ENCODE measurements at places on chromosomes 4 and X. TPM values are rescaled to one million over a fixed set of nuclear protein-coding genes. Genes with fewer than 3 reads are reported as not detected.

GRCh38 chr4:23861897-23862296, 27.9 kb downstream of the PPARGC1A start:
- DNase-seq, result no peak

DNA sequence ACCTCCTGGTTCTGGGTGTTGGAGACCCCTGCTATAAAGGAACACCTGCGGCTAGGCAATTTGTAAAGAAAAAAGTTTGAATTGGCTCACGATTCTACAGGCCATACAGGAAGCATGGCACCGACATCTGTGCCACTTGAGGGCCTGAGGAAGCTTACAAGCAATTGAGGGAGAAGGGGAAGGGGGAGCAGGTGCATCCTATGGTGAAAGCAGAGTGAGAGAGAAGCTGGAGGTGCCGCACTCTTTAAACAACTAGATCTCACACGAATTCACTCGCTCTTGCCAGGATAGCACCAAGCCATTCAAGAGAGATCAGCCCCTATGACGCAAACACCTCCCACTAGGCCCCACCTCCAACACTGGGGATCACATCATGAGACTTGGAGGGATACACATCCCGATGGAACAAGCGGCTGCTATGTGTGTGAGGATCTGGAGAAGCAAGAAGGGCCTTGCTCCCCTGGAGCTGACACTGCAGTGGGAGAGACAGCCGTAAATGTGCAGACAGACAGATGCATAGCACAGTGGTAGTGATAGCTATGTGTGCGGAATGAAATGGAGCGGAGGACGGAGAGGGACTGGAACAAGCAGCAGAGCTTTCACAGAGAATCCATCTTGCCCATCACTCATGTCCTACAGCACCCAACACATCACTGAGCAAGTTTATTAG, 60.7 kb upstream of the HELT start:
- DNase-seq, result no peak

GRCh38 chr4:142356118-142356759, 489.9 kb downstream of the INPP4B start:
- no peak for DNase-seq

GRCh38 chr4:122922877-122923511, 597 bp upstream of the NUDT6 start:
- DNase-seq, result peak; percentile 83

- DNase-seq, result no peak
Observed at GRCh38 chrX:68751372-68751771, 77.4 kb upstream of the EFNB1 start.

GRCh38 chr4:86089781-86090323, 270.0 kb downstream of the MAPK10 start:
- DNase-seq, result peak; percentile 4

DNA sequence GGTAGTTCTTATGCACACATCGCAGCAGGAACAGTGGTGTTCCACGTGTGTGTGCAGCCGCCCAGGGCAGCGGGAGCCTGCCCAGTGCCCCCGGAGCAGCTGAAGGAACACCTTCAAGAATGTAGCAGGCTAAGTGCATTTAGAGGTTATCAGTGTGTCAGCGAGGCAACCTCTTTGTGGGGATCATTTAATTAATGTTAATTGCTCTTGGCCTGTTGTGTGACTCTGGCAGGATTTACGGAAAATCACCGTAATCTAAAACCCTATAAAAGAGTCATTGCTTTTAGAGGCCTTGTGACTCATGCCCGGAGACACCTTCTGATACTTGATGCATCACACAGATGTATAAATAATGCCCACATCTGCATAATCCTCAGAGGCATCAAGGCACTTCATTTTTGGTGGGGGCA, 47.3 kb upstream of the GATB start:
- no peak for DNase-seq

DNA sequence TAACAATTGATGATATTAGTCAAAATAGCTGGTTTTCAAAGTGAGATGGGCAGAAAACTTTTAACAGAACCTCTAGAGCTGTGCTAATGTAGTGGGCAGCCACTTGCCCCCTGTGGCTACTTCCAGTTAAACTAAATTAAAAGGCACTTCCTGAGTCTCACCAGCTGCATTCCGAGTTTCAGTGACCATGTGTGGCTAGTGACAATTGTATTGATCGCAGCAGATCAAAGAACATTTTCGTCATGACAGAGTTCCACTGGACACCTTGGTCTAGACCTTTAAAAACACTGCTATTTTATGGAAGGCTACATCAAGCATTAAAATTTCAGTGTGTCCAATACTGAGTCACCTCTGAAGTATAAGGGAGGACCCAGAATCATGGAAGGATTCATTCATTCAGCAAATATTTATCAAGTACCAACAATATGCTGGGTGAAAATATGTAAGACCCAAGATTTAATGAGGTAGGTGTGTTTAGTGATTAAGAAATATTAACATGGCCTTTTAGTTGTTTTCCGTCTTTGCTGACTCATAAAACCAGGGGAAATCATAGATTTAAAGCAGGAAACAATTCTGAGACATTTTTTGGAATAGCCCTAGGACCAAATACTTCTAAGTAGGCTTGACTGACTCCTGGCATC, 5.1 kb upstream of the FAT1 start:
- DNase-seq, result no peak

- DNase-seq, result no peak
Observed at GRCh38 chr4:12211636-12212035, 782.9 kb upstream of the HS3ST1 start.

- no peak for DNase-seq
Observed at GRCh38 chrX:51891821-51892551, 1.4 kb upstream of the MAGED1 start.

DNA sequence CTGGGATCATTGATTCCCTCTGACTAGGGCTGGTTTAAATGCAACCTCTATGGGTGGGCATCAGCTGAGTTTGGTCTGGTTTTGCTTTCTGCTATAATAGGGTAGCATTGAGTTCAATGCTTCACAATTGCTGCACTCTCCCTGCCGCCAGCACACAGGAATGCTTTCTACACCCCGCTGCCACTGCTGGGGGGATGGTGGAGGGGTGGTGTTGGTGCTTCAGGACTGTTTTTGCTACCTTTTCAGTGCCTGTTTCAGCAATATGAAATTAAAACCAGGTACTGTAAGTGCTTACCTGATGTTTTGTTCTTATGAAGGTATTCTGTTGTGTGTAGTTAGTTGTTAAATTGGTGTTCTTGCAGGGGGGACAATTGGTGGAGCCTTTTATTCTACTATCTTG, 67.7 kb downstream of the GNL3L start:
- no peak for DNase-seq

GRCh38 chrX:24241822-24242648, 71.8 kb downstream of the SUPT20HL2 start:
- no peak for DNase-seq

- DNase-seq, result no peak
Observed at GRCh38 chr4:51884055-51884454, 41.1 kb downstream of the DCUN1D4 start.

- no peak for DNase-seq
Observed at GRCh38 chr4:56630876-56631666, 50.0 kb downstream of the HOPX start.

DNA sequence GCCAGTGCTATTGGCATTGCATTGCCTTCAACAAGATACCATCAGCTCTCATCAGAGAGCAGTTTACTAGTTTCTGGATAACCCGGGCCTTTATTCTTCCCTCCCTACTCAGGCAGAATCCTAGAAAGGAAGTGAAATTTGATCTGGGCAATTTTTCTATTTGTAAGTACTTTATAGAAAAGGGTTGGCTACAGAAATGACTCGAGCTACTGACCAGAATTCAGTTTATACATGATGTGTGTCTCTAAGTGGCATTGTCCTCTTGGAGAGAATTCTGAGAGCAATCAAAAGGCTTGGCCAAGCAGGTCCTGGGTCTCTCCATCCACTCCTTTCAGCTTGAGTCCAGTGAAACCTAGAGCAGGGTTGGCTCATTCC, 192.7 kb upstream of the LEF1 start:
- DNase-seq, result no peak

- DNase-seq, result no peak
Observed at GRCh38 chrX:120459309-120459708, 9.8 kb downstream of the LAMP2 start.

- no peak for DNase-seq
Observed at GRCh38 chrX:108734426-108734825, 1.9 kb downstream of the IRS4 start.

DNA sequence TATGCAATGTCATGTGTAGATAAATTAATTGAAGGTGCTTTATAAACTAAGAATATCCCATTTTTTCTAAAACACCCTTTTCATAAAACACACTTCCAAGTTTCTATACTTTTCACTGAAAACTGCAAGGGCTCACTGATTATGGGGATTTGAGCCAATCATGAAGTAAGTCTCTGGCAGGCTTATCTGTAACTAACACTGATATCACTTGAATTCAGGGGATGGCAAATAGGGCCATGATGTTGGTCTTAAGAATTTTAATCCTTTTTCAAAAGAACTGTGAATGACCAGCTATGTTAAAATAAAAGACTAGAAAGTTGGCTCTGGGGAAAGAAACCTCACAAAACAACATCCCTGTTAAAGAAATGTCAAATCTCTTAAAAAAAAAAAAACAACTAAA, 13.0 kb upstream of the SEC24D start:
- no peak for DNase-seq

- DNase-seq, result no peak
Observed at GRCh38 chr4:2339458-2340271, 77.8 kb upstream of the MXD4 start.

GRCh38 chr4:38283724-38284123, 323.5 kb downstream of the PTTG2 start:
- no peak for DNase-seq

DNA sequence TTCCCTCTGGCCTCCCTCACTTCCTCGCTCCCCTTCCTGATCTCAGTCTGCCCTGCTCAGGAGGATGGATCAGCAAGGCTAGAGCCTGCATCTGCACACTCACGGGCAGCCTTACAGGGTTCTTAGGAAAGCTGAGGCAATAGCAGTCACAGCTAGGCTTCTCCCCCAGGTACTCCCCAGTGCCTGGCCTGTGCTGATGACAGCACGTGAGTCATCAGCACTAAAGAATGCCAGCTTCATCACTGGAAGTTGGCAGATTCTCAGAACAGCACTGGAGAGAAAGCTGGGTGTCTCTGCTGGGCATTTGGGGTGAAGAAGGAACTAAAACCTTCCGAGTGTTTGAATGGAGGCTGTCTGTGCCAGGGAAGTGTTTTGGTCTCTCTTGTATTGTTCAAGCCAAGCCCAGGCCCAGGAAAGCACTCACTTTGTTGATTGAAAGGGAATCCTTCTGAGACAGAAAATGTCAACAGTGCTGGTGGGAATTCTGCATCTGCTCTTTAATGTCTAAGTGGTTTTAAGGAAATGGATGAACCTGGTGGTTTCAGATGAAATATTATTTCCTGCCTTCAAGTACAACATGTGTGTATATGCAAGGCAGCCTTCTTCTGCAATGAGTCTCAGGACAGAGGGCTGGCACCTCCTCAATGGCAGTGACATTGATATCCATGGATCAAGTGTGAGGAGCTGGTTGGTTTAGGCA, 73.0 kb upstream of the SCOC start:
- DNase-seq, result peak; percentile 17

GRCh38 chrX:9797384-9798360, 11.4 kb downstream of the SHROOM2 start:
- DNase-seq, result no peak

DNA sequence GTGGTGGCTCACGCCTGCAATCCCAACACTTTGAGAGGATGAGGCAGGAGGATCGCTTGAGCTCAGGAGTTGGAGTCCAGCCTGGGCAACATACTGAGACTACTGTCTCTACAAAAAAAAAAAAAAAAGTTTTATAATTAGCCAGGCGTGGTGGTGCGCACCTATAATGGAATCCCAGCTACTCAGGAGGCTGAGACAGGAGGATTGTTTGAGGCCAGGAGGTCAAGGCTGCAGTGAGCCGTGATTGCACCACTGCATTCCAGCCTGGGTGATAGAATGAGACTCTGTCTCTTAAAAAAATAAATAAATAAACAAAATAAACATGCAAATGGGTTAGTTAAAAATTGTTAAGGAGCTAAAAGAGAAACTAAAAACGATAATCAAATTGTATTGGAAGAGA, 7.7 kb downstream of the GLOD5 start:
- DNase-seq, result no peak

DNA sequence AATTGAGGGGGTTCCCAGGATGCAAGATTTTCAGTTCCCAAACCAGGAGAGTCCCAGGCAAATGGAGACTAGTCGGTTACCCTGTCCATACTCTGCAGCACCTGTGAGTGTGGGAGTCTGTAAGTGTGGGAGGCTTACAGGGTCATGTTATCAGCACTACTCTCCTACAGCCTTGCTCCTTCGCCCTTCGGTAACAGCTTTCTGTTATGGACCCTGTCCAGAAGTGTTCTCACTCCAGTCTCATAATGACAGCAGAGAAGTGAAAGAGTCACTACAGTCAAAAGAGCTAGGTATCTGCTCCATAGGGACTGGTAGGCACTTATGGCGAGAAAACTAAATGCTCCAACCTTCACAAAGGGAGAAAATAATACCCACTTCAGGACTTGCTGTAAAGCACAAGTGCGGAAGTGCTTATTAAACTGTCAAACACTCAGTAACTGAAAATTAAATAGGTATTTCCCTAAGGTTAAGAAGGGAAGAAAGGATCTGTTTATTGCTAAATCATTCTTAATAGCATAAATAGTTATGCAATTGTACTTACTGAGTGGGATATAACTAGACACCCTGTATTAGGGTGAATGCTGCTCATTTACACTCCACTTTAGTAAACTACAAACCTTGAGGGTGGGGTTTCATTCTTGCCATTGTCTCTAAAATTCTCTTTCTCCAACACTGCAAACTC, 2.7 kb upstream of the ADH7 start:
- DNase-seq, result no peak

GRCh38 chrX:115399306-115399705, 109.8 kb downstream of the LUZP4 start:
- DNase-seq, result no peak

DNA sequence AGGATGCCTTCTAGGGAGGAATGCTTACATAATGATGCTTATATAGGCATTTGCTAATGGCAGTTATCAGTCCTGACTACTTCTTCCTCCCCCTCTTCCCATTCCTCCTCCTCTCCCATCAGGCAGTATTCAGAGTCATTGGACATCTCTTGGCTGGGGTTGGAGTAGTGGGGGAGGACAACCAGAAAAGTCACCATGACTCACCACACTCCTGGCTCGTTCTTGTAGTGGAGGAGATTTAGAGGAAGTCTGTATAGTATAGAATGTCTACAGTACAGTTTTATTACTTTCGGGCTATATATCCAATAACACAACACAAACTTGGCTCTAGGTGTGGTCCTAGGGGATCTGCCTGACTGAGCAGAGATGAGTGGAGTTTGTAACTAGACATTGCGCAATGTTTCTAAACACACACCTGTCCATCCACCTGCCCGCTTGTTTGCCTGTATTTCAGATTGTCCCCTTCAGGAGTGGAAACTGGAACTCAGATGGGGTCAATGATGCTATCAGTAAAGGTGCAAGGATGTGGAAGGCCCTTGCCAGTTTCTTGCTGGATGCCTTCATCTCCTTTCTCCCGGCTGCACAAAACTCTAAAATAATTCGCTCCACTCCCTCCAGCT, 27.9 kb upstream of the KIAA1210 start:
- DNase-seq, result no peak

- DNase-seq, result peak; percentile 91
Observed at GRCh38 chrX:10119399-10119990, 37.3 kb upstream of the CLCN4 start.

ZNF732 gene
- polyA plus RNA-seq, result not detected

SSX2 gene
- polyA plus RNA-seq, result not detected

INTS6L gene
- 1.4 TPM for polyA plus RNA-seq

SPANXN3 gene
- polyA plus RNA-seq, result not detected

NPY2R gene
- not detected for polyA plus RNA-seq

EDNRA gene
- 1.6 TPM for polyA plus RNA-seq

PLAC8 gene
- polyA plus RNA-seq, result 47.6 TPM

GAGE12F gene
- not detected for polyA plus RNA-seq

TMPRSS11E gene
- polyA plus RNA-seq, result 0.31 TPM

ERAS gene
- polyA plus RNA-seq, result not detected

FREM3 gene
- polyA plus RNA-seq, result 0.03 TPM

SUPT20HL2 gene
- polyA plus RNA-seq, result not detected

NSD2 gene
- 9.4 TPM for polyA plus RNA-seq
